ENCODE measurements at places on chromosomes 6 and 20.
A peak's percentile ranks its signal among the peaks of the same experiment; 100 is the strongest.

DNA sequence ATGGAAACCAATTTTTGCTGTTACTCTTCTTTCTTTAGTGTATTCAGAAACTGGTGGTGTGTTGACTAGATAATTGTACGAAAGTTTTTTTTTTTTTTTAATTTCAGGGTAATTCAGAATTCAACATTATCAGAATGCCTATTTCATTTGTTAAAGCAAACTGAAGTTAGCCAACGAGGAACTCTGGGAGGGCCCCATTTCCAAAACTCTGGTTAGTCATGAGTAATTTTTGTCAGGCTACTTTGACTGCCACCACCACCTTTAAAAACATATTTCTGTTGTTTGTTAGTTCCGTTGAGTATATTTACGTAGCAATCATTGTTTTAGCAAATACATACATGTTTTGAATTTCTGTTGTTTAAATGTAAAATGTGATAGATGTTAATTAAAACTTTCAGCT, 763 bp downstream of the ZKSCAN8 start:
- no peak for DNase-seq

DNA sequence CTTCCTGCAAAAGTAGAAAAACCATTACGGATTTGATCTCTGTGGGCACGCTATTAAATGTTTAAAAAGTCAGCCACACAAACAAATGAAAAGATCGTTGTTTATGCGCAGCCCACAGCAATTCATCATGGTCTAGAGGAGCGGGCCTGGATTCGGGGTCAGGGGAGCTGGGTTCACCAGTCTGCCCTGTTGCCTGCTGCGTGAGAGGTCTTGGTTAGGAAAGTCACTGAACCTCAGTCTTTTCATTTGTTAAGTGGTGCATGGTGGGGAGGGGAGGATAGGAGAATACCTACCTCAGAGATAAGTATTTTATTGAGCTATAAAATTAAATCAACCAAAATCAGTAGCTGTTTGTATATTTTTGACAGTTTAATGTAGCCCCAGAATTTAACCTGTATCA, 47.3 kb upstream of the FYN start:
- no peak for DNase-seq

GRCh38 chr20:41011551-41012067, 17.0 kb upstream of the TOP1 start:
- DNase-seq, result no peak

DNA sequence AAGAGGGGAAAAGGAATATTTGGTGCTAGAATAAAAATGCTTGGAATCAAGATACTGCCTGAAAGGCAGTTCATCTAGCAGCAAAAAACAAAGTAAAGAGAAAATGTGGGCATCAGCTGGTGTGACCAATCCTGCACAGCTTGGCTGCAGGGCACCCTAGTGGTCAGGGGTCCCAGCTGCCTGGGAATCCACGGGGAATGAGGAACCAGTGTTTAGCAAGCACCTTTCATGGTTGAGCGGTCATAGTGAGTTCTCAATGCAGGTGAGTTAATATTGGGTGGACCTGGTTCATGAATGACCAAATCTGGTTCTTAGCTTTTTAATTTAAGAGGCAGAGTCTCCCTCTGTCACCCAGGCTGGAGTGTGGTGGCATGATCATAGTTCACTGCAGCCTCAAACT, 53.3 kb downstream of the CAP2 start:
- no peak for DNase-seq

- no peak for DNase-seq
Observed at GRCh38 chr20:33169176-33169794, 1.3 kb downstream of the BPIFA2 start.

DNA sequence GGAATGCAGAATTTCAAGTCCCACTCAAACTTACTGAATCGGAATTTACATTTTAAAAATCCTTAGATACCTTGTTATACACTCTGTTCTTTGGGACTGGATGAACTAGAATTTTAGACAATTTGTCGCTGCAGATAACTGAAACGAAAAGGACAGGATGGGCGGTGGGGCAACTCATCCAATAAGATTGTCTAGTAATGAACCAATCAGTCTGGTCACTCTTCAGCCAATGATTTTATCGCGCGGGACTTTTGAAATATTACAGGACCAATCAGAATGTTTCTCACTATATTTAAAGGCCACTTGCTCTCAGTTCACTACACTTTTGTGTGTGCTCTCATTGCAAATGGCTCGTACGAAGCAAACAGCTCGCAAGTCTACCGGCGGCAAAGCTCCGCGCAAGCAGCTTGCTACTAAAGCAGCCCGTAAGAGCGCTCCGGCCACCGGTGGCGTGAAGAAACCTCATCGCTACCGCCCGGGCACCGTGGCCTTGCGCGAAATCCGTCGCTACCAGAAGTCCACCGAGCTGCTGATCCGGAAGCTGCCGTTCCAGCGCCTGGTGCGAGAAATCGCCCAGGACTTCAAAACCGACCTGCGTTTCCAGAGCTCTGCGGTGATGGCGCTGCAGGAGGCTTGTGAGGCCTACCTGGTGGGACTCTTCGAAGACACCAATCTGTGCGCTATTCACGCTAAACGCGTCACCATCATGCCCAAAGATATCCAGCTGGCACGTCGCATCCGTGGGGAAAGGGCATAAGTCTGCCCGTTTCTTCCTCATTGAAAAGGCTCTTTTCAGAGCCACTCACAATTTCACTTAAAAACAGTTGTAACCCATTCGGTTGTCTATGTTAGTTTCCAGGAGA, 41.9 kb upstream of the HFE start:
- peak; percentile 62 for DNase-seq

GRCh38 chr6:21678990-21679389, 85.4 kb downstream of the SOX4 start:
- no peak for DNase-seq

- DNase-seq, result no peak
Observed at GRCh38 chr20:57059055-57059596, 207.3 kb downstream of the BMP7 start.

DNA sequence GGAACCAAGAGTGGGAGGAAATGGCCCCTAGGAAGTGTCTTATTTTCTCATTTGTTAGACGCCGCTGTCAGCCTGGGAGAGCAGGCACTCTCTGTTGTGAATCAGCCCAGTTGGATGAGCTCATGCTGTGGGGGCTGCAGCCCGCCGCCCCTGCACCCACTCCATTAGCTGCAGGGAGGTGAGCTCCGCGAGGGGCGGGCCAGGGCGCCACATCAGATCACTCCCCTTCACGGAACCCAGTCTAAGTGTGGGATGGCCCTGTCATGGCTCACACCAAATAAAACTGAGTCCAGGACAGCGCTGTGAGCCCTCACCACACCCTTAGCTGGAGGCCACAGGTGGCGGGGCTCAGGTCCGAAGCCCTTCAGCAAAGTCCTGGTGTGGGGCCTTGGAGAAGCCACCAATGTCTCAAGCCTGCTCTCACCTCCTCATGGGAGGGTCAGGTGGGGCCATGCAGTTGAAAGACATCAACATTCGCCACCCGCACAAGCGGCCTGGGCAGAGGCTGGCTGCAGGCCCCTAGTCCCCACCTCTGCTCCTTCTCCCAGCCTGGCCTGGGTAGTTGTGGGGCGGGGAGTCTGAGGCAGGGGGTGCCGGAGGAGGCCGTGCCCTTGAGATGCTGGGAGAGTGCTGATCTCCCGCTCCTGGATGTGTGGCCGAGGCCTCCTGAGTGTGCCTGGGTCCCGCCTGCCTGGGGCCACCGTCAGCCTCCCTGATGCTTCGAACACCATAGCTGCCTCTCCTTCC, 66.2 kb upstream of the SLCO4A1 start:
- DNase-seq, result no peak

Data from stimulated activated CD8-positive, alpha-beta memory T cell treated with anti-CD3 and anti-CD28 coated beads, Interleukin-2, amount 100 ng/mL, for 1 hour (primary cell).